NCI-H2171 (cell line): ENCODE measurements at places on chromosomes 1 and 21.

GRCh38 chr1:89733748-89734147, 87.1 kb upstream of the LRRC8D start:
- DNase-seq, result no peak

GRCh38 chr1:206776229-206776628, 3.9 kb upstream of the IL10 start:
- DNase-seq, result no peak

DNA sequence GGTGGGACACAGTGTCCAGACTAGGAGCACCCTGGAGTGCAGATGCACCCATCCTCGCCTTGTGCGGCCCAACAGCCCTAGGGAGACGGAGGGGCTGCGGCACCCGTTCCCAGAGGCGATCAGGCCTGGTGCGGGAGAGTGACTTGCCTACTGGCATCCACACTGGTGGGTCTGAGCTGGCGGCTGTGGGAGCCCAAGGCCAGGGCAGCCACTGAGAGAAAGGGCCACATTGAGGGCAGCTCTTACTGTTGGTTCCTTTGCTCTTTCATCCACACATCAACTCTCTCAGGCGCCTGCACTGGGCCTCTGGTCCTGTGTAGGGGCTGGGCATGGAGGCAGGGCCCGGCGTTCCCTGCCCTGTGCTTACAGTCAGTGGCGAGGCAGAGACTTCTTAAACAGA, 8.6 kb downstream of the PODN start:
- DNase-seq, result no peak

- DNase-seq, result peak; percentile 30
Measured at GRCh38 chr1:214550857-214551435, 456 bp downstream of the PTPN14 start.

- no peak for DNase-seq
Measured at GRCh38 chr1:204045430-204045829, 27.5 kb upstream of the SOX13 start.

DNA sequence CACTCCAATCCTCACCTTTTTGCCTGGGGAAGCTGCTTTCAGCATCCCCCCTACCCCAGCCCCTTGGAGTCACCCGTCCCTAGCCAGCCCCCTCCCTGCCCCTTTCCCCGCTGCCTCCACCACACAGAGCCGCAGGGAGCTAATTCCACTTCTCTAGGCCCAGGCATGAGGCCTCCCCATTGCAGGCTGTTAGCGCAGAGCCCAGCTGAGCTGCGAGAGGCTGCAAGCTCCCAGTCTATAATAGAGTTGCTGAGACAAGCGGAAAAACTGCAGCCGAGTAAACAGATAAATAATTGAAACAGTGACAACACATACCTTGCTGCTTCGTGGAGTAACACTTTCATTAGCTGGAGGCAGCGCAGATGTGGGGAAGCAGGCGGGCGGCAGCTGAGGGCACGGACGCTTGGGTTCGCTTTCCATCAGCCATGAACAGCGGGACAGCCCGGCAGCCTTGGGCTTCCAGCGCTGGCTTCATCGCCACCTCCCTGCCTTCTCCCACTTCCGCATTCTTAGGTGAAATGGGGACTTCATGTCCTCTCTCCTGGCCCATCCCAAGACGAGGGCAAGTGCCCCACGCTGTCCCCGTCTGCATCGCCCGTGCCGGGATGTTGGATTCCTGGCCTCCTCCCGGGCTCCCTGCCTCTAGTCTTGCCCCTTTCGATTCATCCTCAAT, 183.3 kb downstream of the IGSF21 start:
- no peak for DNase-seq

- no peak for DNase-seq
Measured at GRCh38 chr1:150628766-150629114, 672 bp downstream of the ENSA start.
